ENCODE measurements at places on chromosomes 11 and 22.

GRCh38 chr22:37827056-37827455, 3.9 kb downstream of the GALR3 start:
- no peak for DNase-seq

GRCh38 chr22:49997251-49997599, 15.3 kb downstream of the IL17REL start:
- DNase-seq: no peak

DNA sequence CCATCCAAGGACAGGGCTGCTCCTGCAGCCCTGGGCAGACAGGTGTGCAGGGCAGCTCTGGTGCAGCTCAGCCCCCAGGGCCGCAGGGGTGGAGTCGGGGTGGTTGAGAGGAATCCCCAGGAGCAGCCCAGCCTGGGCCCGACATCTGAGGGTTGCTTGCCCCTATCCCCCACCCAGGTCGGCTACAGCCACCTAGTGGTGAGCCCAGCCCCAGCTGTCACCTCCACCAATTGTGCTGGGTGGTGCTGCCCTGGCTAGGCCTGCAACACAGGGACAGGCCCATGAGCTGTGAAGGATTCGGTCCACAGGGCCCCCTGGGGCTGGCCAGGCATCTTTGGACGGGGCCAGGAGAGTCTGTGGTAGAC, 29.6 kb downstream of the RTN4R start:
- DNase-seq: peak; percentile 49

- DNase-seq: no peak
These were observed 102.9 kb upstream of the PAX6 start for GRCh38 chr11:31913985-31914384.

DNA sequence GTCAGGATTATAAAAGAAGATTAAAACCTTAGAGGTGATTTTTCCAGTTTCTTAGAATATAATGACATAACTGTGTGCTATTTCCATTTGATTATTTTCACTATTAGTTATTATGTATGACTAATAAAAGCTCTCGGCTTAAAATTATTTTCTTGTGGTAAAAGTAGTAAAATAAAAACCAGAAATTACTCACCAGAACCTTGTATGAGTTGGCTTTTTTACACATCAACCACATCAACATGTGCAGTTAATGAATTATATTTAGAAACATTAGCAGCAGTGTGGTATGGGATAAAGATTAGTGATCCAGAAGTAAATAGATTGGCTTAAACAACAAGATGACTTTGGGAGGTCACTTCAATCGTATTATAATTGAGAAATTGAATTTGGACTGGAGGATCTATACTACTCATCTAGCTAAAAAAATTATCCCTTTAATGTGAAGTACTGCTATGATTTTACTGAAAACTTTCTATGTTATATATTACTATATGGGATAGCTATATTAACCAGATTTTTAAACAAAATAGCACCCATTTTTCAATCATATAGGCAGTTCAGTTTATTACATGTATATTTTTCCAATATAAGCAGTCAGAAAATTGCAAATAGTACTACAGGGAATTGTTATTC, 2.8 kb upstream of the BCO2 start:
- DNase-seq: no peak

DNA sequence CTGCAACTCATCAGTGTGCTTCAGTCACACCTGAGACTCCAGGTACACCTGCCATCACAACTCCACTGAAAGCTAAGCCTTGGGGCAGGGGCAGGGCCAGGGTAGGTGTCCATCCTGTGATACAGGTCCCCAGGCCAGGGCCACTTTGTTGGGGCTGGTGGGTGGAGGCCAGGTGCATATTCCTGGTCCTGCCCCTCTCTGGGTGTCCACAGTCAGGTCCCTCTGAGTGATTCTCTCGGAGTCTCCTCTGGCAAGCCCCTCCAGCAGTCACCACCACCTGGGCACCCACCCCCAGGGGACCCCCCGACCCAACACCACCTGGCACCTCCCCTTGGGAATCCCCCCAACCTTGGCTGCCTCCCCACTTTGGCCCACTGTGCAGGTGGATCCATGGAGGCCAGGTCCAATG, 9.5 kb upstream of the ACR start:
- DNase-seq: no peak

DNA sequence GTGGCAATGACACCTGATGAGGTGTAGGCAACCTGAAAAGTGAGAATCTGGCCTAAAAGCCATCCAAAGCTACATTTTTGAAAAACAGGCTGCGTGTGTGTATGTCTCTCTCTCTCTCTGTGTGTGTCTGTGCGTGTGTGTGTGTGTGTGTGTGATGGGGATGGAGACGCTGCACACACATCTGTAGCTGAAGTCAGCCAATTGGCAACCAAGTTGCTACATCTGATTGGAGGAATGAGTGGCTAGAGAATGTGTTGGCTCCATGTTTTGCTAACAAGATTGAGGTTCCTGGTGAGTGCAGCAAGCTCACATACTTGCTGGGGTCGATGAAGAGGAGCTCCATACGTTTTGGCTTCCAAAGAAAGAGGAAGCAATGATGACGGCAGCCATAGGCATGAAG, 311.4 kb upstream of the NCAM1 start:
- no peak for DNase-seq

- no peak for DNase-seq
These were observed 105.8 kb upstream of the SLC5A12 start for GRCh38 chr11:26827567-26828081.

- no peak for DNase-seq
These were observed 4.5 kb downstream of the LRRC75B start for GRCh38 chr22:24588381-24588756.

GRCh38 chr11:111634981-111635705, 32.9 kb downstream of the SIK2 start:
- no peak for DNase-seq

- no peak for DNase-seq
These were observed 136.6 kb downstream of the ELP4 start for GRCh38 chr11:31646216-31646615.

- DNase-seq: no peak
These were observed 25.9 kb upstream of the ROBO3 start for GRCh38 chr11:124839128-124839971.

- no peak for DNase-seq
These were observed 382 bp downstream of the C11orf54 start for GRCh38 chr11:93741882-93742226.

- no peak for DNase-seq
These were observed 104.3 kb upstream of the SYT13 start for GRCh38 chr11:45390407-45390806.

- DNase-seq: no peak
These were observed 68.6 kb upstream of the TMEM45B start for GRCh38 chr11:129747071-129747470.

DNA sequence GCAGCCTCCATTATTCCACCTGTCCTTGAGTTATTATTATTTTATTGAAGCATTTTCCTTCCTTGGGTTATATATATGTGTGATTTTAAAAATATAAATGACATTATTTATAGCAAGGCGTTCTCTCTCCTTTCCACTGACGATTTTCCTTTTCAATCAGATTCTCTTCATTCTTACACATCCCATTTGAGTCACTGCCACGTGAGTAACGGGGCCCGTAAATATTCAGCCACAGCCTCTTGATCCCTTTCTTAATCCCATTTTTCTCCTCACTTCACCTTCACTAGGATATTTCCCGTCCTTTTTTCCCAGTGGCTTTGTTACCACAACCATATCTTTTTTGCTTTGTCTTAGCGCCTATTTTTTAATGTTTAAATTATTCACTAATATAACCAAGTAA, 396.2 kb downstream of the NTM start:
- DNase-seq: no peak

GRCh38 chr22:48742556-48743343, 1084.9 kb downstream of the BRD1 start:
- DNase-seq: no peak

- DNase-seq: no peak
These were observed 10.2 kb upstream of the BIRC3 start for GRCh38 chr11:102306817-102307726.

DNA sequence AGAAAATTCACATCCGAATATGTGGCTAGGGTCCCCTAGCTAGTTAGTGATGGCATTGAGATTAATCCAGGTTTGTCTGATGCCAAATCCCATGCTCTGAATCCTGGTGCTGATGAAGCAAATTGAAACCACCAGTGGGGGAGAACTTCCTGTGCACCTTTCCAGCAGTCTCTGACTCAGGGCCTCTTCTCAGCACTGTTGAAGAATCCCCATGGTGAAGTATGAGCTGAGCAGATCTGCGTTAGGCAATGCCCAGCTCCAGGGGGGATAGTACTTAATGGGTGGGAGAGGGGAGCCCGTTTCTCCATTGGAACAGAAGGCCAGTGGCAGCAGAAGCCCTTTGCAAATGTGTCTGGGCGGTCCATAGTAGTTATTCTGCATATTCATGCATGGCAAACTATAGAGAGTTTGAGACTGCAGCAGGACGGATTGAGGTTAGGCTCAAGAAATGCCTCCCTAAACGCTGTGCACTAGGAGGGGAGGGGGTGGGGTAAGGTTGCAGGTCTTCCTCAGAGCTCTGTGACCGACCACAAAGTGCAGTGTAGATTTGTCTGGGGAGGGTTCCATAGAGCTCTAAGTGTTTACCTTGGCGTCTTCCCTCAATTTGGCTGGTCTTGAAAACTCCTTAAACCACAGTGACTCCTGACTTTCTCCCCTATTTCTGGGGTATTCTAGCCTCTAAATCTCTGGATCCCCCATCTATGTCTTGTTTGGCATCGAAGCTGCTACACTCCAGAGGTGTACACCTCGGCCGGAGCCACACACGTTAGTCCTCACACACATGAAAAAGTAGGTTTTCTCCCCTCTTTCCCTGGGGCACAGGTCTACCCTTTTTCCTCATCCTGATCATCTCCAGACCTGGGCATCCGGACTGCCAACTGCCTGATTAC, 4.8 kb downstream of the POU2F3 start:
- DNase-seq: no peak

Data from stimulated activated CD4-positive, alpha-beta T cell treated with anti-CD3 and anti-CD28 coated beads, Interleukin-4, amount 100 ng/mL, for 24 hours (primary cell).